ENCODE measurements at places on chromosomes 4 and X. TPM values are rescaled to one million over a fixed set of nuclear protein-coding genes. Genes with fewer than 3 reads are reported as not detected.

DNA sequence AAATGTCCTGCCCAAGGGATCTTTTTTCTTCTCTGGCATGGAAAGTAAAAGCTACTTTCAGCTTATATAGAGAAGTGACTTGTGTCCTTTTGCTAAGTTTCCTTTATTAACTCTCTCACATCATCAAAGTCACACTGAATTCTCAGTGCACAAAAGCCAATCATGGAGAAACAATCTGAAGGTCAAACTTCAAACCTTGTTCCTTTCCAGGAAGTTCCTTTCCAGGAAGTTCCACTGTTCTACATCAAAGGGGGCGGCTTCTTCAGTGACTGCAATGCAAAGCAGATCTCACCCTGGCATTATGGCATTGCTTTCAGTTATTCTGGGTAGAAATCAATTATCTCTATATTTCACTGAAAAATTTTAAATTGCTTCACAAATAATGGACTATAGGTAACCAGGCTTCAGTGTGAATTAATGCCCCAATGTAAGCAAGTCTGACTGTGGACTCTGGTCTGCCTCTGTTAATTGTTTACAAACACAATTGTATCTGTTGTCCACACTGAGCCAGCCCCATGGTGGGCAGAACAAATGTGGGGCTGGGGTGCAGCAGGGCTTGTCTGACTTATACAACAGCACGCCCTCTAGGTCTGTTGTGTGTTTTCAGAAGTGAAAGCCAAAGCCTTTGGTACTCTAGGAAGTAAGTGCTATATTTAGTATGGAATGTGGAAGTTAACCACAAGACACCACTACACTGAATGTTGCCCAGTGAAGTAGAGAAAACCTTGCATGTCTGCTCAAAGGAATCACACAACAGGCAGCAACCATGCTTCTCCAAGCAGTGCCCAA is 98.8 kb downstream of the CDS1 start:
- no peak for DNase-seq

DNA sequence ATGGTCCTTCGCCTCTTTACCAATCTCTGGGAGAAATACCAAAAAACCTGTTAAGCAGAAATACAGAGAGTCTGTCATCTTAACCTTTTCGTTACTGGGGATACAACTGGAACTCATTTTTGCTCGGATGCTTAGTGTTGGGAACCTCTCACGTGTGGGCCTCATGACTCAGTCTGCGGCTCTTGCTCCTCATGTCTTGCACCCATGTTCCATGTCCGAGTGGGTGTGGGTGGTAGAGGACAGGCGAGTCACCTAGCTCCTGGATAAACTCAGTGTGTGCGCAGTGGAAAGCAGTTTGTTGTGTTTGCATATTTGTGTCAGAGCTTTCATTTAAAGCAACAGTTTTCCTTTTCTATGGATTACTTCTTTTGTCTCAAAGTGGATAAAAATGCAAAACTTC is 70.6 kb downstream of the TNIP2 start:
- DNase-seq, result no peak

FAM47A gene
- not detected for polyA plus RNA-seq

DNA sequence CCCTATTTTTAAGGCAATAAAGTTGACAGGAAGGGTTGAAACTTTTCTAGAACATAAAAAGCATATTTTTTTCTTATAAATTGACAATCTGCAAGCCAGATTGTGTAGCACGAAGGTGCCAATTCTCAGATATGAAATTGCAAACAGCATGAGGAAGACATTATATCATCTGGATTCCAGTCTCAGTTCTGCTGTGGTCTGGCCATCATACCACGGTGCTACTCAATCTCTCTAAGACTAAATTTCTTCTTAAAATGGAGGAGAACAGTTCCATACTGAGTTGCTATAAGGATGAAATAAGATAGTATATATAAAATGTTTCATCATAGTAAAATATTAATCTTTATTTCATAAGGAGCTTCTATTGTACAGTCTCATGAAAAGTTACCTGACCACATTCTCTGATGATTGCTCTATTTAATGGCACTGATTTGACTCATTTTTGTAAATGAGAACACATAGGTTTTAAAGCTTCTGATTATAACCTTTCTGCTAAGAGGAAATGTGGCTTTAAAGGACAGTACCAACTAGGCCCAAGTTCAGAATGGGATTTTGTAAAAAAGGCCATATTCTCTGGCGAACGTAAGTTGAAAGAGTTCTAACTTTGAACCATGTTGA is 127.9 kb downstream of the SHROOM3 start:
- DNase-seq, result no peak

ZNF185 gene
- polyA plus RNA-seq, result 2.2 TPM

DNA sequence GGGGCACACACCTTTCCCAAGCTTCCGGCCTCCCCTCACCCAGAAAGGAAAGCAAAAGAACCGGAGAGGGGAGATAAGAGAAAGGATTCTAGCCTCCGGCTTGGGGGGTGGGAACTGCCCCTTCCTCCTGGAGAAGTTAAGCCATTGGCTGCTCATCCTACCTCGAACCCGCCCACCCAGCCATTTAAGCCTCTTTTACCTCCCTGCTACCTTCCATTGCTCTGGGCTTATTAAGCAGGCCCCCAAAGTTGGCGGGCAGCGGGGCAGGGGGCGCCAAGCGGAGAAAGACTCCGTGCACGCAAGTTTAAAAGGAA is 2.3 kb downstream of the MAML3 start:
- DNase-seq, result no peak

- DNase-seq, result no peak
Observed at GRCh38 chrX:136086521-136086920, 60.8 kb upstream of the FHL1 start.

LRP2BP gene
- polyA plus RNA-seq, result 0.72 TPM

GPR50 gene
- polyA plus RNA-seq, result not detected

DNA sequence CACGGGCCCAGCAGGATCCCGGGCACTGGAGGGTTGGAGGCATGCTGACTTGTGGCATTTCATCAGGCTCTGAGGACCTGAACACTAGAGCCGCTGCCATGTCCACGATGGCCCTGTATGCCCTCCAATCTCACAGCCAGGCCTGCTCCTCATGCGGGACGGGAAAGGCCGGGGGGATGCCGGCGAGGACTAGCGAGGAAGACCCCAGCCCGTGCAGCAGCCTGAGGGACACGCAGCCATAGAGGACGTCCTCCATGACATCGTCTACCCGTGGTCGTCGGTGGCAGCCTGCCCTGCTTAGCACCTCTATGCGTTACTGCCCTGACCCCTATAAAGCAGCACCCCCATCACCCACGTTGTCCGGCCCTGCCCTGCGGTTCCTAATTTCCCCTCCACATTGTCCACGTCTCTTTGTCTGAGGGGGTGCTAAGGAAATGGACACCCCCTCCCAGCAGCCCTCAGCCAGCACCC is 32.6 kb downstream of the HMX1 start:
- no peak for DNase-seq

DNA sequence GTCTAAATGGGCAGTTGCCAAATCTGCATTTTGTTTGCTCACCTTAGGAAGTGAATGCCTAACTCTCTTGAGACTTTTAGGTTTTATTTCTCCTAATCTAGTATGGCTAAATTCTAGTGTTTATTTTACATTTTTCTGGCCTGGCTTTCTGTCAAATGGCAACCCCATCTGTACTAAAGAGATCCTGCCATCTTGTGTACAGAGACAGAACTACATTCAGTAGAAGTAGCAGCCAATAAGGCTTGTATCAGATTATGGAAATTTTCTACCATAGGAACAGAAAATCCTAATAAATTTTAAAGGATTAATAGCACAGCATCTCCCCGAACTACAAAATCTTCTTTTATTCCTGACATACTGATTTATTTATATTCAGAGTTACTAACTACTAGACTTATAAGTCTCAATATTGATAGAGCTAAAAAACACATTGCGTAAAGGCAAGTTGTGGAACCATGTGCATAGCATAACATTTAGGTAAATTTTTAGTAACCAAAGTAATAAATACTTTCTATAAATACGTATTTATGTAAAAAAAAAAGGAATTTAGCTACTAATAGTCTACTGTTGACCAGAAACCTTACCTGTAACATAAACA is 45.5 kb downstream of the TMEM144 start:
- no peak for DNase-seq

GRCh38 chrX:47573341-47574075 is 8.7 kb upstream of the TIMP1 start:
- DNase-seq, result no peak

STOX2 gene
- polyA plus RNA-seq, result 3.5 TPM

DNA sequence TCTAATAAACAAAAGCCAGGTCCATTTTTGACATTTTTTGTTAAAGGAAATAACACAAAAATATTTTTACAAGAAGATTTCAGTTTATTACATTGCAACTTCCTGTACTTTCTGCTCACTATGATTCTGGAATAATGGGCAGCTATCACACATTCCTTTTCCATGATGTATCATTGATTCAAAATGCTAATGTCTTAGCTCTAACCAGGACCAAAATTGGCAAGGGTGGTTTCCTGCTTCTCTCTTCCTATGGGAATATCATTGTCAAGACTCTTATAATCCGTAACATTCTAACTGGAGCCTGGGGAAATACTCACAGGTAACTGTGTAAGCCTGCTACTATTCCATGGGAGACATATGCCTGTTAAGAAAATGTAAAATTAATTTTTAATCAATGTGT is 218.6 kb downstream of the DCAF12L2 start:
- no peak for DNase-seq

DNA sequence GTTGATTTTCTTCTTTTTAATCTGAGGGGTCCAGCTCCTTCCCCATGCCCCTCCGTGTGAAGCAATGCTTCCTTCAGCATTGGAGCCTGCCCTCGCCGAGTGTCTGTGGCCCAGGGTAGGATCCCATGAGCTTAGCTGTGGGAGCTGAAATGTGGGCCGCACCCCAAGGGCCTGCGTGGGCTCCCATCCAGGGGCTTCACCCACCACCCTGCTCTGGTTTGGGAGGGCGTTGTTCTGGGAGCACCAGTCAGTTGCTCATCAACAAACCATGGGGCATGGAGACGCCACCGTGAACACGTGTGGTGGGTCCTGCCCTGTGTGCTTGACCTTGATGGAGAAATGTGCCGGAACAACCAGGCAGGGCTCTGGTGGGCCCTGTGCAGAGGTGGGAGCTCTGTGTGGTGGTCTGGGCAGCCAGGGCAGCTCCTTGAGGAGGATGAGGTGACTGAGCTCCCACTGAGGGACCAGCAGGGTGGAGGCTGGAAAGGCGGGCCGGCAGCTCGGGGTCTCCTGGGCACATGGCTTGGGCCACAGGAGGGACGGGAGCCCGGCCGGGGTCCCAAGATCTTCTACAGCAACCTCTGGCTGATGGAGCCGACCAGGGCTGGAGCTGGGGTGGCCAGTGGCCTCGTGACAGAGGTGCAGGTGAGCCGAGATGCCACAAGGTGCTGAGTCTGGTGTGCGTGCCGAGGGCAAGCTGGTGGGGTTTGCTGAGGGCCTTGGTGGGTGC is 39.6 kb upstream of the NKX1-1 start:
- peak; percentile 43 for DNase-seq

SYP gene
- 13.4 TPM for polyA plus RNA-seq

DNA sequence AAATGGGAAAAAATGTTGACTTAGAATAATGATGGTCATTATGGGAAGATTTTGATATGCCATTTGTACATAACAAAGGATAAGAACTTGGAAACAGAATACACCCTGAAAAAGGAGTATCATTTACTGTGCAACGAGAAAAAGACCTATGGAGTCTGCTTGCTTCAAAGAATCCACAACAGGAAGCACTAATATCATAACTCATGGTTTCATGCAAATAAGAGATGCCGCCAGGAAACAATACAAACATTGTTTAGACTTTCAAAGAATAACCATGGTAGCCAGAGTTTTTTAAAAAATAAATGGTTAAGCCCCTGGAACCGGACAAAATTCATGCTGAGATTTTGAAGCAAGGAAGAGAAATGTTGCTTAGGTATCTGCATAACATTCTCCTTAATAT is 139.9 kb upstream of the ETNPPL start:
- DNase-seq, result no peak

GRCh38 chr4:10856271-10856782 is 171.8 kb upstream of the CLNK start:
- DNase-seq, result no peak

GRCh38 chr4:11702886-11703557 is 274.3 kb upstream of the HS3ST1 start:
- no peak for DNase-seq

PAPSS1 gene
- polyA plus RNA-seq, result 19.8 TPM

DNA sequence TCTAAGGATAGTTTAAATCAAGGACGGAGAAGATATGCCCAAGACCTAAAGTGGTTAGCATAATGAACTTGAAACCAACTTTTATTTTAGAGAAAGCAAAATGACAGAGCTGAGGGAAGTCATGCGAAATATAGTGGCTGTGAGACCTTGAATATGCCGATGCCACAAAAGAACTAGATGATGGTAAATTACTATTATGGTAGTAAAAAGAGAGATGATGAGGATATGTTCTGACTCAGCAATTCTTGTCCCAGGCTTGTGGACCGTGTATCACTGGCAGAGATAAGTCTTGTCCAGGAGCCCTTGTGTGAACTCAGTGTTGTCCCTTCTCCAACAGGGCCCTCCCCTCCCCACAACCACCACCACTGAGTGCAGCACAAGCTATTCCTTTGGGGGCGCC is 1605.6 kb upstream of the TENM3 start:
- no peak for DNase-seq

SPANXA1 gene
- not detected for polyA plus RNA-seq

SLIT2 gene
- 0.68 TPM for polyA plus RNA-seq

DNA sequence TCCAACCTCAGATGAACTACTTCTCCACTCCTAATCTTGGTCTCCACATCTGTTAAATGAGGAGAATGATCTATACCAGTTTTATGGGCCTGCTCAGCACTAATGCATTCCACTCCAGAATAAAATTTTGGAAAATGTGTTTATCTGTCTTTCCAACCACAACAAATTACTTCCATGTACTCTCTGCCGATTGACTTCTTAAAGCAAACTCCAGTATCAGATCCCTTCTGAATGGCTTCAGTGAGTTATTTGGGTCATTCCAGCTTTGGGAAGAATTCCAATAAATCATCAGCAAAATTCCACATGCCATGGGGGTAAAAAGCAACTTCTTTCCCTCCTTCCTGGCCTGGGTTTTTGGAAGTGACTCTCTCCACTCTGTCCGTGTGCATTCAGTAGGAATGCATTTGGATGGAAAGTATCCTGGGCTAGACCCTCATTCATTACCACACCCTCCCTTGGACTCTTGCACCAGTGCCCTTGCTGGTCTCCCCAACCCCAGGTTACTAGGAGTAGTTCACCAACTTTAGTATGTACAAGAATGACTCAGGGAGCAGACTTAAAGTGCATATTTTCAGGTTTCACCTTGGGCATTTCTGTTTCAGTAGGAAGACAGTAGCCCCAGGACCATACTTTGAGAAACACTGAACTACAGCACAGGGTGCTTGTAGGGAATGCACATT is 15.4 kb upstream of the ADH6 start:
- DNase-seq, result no peak
